ENCODE measurements at places on chromosomes 2 and 18. TPM values are rescaled to one million over a fixed set of nuclear protein-coding genes. Genes with fewer than 3 reads are reported as not detected.
A peak's percentile ranks its signal among the peaks of the same experiment; 100 is the strongest.

GRCh38 chr2:159226059-159226461 is 60.4 kb downstream of the WDSUB1 start:
- DNase-seq: no peak

- no peak for DNase-seq
Observed at GRCh38 chr2:43159797-43160196, 66.6 kb downstream of the ZFP36L2 start.

DNA sequence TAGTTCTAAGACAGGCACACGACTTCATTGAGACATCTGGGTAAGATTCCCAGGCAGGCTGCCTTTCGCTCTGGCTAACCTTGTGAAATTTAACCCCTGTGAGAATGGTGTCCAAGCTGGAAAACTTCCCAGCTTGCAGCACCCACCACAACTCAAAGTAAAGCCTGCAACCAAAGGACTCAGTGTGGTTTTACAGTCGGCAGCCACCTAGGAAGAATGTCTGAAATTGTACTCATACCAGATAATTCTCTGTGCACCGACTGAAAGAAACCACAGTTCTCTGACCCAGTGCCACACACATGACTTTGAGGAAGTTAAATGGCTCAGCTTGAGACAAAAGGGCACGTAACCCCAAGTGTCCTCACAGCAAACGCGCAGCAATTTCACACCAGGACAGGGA is 125.7 kb downstream of the RBMS1 start:
- DNase-seq: no peak

- DNase-seq: no peak
Observed at GRCh38 chr2:20575935-20576597, 74.8 kb downstream of the HS1BP3 start.

GRCh38 chr2:207337234-207338219 is 171.8 kb upstream of the KLF7 start:
- no peak for DNase-seq

DNA sequence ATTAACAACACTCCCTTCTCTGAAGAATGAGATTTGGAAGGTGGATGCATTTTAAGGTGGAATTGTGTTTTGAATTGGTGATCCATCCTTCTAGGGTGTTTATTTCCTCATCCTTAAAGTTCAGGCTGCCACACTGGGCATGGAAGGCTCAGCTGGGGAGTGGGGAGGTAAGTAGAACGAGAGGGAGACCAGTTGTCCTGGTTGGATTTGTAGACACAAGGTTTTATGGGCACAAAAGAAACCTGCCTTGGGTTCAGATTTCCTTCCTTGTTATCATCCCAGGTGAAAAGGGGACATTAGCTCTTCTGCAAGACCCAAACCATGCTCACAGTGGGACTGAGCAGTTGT is 101.0 kb upstream of the SIX3 start:
- no peak for DNase-seq

GRCh38 chr18:25832001-25832604 is 258.3 kb downstream of the SS18 start:
- peak; percentile 66 for DNase-seq

DNA sequence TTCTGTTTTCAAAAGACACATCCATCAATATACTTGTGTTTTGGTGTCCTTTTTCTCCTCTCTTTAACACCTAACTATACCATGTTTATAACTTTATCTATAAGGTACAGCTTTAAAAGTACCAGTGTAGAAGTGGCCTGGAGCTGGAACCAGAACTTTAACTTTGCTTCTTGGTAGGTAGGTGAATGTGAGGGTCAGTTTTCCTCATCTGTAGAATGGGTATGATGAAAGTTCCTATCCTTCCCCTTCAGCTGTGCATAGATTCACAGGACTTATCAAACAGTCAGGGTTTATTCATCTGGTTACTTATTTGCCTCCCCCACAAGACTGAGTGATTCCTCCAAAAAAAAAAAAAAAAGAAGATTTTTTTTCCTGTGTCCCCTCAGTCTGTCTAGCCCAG is 12.7 kb downstream of the KCTD1 start:
- no peak for DNase-seq

- DNase-seq: peak; percentile 68
Observed at GRCh38 chr18:79246309-79247108, 149.2 kb upstream of the NFATC1 start.

DNA sequence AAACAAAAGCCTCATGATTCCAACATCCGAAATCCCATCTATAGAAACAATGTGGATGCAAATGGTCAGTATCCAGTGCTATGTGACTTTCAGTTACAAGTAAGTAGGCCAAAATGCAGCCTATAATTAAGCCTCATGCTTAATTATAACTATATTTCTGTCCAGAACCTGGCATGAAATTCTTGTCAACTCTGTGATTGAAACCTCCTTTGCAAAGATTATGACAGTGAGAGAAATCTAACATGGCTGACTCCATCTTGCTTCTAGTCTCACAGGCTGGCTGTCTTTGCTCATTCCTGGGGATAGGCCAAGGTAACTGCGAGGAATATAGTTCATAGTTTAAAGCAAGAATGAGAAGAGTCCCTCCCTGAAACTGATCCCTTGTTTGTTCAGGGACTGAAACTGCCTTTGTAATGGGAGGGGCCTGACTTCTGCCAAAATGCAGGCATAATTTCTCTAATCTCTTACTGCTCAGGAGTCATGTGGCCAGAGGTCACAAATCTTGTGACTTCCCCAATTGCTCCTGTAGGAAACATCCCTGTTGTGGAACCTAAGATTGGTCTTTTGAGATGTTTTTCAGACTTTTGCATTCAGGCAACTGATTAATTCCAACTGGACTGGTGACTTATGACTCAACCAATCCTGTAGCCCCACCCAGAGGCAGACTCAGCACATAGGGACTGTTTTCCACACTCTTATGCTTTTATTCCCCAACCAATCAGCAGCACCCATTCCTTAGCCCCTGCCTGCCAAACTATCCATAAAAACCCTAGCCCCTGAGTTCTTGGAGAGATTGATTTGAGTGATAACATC is 84.5 kb upstream of the TLK1 start:
- no peak for DNase-seq

DNA sequence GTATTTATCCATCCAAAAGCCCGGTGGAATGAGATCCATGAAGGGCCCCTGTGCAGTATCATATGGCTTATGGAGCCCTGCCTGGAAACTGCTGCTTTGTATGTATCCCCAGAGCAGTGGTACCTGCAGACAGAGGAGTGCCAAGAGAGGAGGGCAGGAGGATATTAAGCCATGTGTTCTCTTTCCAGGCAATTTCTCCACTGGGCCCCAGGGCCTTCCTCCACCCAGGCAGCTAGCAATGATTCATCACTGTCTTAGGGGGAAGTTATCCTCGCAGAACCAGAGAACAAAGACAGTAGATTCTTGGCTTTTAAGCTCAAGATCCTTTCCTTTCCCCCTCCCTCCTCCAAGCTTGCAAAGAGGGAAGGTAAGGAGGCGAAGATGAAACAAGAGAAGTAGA is 98.1 kb downstream of the LRRC30 start:
- DNase-seq: no peak

- no peak for DNase-seq
Observed at GRCh38 chr2:172307800-172308199, 119.6 kb upstream of the ITGA6 start.

DNA sequence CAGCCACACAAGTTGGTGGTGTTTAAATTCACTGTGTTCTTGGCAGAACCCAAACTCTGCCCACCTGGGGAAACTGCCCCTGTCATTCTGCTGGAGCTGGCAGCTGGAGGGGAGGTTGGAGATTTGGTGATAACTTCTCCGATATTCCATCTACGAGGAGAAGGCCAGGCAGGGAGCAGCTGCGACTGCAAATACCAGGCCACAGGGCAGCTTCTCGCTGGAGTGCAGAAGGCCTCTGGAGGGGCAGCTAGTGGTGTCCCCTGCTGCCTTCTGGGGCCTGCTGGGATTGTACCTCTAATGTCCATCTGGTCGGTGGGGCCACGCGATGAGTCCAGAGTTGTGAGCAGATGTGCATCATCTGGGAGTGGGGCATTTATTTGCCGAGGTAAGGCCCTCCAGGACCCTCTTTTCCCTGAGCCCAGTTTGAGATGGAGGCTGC is 98.9 kb downstream of the ACKR3 start:
- no peak for DNase-seq

DNA sequence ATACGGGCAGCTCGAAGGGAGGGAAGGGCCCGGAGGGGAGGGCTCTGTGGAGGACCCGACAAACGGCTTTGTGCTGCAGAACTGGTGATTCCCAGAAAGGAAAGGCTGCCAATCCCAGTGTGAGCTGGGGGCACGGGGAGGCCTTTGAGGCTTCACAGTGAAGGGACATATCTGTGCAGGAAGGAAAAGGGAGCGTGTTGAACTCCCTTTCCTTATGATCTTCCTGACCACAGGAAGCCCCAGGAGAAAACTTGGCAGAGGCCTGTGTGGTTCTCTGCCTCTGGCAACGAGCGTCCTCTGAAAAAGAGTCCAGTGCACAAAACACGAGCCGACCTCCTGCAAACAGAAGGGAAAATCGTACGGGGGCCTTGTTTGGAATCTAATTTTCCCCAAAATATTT is 683.5 kb upstream of the SALL3 start:
- no peak for DNase-seq

DNA sequence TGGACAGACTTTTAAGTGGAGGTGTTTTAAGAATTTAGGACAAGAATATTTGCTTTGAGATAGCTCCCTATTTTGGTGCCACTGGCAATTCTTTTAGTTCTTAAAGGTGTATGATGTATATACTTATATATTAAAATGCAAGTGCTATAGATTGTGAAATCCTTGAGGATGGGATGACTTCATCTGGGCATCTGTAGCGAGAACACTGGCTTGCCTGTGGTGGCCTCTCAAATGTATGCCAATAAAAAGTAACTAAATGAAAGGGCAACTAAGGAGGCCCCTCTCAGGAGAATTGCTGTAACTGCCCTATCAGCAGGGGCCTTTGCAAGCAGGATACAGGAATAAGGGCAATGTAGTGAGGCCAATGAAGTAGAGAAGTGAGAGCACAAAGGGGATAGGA is 2.6 kb upstream of the THUMPD2 start:
- no peak for DNase-seq

GRCh38 chr2:25314514-25315315 is 27.0 kb downstream of the DNMT3A start:
- peak; percentile 80 for DNase-seq

DNA sequence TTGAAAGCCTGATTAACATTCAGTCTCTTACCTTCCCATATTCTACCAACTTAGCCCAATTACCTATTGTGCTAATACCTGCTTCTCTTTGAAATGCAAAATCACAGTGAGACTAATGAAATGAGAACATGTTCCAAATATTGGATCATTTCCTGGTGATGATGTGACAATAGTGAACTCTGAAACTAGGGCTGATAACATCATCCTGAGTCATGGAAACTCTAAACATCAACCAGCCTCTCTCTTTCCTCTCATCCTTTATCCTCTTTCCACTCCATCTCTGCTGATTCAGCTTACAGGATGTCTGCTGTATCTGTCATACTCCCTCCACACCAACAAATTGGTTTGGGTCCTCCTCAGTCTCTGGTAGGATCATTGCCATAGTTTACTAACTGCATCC is 98.8 kb upstream of the NCKAP5 start:
- DNase-seq: no peak

GRCh38 chr2:98245491-98245890 is 100.8 kb upstream of the CNGA3 start:
- DNase-seq: no peak

DNA sequence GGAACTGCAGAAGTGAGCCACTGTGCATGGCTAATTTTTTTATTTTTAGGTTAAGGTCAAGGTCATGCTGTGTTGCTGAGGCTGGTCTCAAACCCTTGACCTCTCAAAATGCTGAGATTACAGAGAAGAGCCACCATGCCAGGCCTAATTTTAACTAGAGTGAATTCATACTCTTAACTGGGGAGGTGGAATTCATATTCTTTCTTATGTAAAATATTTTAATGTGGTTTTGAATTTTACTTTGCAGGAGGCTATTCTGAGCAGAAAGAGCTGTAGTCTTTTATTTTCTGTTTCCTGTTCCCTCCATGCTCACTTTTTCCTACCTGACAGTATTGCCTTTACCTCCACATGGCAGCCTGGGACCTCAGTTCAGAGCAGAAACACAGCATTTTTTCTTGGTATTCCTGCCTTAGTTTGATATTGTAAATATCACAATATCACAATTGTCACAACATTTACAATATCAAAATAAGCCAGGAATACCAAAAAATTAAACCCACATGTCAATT is 37.1 kb upstream of the CCNYL1 start:
- DNase-seq: no peak

PCARE gene
- polyA plus RNA-seq: 0.28 TPM

ABI2 gene
- polyA plus RNA-seq: 35.3 TPM

ADCY3 gene
- polyA plus RNA-seq: 23.5 TPM

STARD6 gene
- polyA plus RNA-seq: not detected

POMC gene
- polyA plus RNA-seq: 2.9 TPM

MRPL30 gene
- 37.1 TPM for polyA plus RNA-seq

TACR1 gene
- polyA plus RNA-seq: 0.21 TPM

STK16 gene
- 17.6 TPM for polyA plus RNA-seq

GALNT14 gene
- 1.5 TPM for polyA plus RNA-seq

TRIM43 gene
- polyA plus RNA-seq: not detected

SERPINB13 gene
- polyA plus RNA-seq: 0.43 TPM

Data from hindlimb muscle (tissue), 1 donor.